ENCODE measurements at places on chromosomes 6 and 20.

DNA sequence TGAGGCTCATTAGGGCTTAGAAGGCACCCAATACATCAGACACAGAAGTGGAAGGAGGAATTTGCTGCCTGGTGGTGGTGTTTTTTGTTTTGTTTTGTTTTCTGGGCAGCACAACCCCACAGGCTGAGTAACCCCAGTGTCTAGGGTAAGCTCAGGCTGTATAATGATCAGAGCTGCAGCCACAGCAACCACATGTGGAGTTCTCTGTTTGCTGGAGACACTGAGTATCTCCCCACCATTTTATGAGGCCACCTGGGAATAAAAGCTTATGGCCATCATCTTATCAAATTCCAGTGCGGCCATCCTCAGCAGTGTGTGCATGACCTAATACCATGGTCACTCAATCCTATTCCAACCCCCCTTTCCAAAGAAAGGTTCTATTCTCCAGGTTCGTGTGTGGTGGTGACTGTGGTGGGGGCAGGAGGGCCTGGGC, 3.4 kb upstream of the DLL1 start:
- DNase-seq: no peak

DNA sequence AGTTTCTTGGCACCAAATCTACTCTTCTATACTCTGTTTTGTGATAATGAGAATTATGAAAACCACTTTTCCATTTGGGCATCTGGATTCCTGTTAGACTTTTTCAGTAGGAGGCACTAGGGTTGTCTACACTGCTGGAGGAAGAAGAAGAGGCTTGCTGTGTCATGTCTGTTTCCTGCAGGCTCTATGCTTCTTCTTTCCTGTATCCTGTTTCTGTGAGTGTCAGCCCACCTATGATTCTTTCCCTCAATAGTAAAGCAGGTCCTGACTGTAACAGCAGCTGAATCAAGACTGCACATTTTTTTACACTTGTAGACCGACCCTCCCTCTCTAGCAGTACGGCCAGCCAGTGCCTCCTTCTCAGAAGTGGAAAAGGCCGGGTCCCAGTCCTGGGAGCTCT, 603.9 kb downstream of the HDGFL1 start:
- no peak for DNase-seq

GRCh38 chr6:35668744-35669450, 19.8 kb downstream of the FKBP5 start:
- no peak for DNase-seq

DNA sequence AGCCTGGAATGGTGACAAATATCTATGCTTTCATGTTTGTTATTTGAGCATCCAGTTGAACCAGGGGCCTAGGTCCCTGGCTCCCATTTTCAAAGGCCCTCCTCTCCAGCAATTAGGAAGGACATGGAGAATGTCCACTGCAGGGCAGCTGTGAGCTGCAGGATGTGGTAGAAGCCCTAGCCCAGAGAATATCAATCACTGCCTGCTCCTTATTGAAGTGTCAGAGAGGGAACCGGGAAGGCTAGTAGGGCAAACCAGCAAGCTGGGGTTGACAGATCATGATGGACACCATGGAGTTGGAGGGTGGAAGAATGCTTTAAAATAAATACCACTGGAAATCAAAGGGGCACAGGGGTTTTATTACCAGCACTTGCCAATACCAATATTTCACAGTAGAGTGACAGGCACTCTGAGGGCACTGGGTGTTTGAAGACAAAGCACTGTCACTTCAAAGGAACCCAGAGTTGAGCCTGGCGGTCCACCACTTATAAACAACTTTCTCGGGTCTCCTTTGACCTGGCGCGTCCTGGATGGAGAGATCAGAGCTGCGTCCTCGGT, 47.7 kb downstream of the ZNF831 start:
- no peak for DNase-seq

DNA sequence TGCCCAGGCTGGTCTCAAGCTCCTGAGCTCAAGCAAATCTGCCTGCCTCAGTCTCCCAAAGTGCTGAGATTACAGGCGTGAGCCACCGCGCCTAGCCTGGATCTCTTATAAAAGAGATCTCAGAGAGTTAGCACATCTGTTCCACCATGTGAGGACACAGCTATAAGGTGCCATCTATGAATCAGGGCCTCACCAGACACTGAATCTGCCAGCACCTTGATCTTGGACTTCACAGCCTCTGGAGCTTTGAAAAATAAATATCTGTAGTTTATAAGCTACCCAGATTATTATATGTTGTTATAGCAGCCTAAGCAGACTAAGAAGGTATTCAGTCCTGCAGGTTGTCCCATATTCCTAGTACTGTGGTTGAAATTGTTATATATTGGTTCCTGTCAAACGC, 33.2 kb upstream of the SHLD1 start:
- DNase-seq: no peak

DNA sequence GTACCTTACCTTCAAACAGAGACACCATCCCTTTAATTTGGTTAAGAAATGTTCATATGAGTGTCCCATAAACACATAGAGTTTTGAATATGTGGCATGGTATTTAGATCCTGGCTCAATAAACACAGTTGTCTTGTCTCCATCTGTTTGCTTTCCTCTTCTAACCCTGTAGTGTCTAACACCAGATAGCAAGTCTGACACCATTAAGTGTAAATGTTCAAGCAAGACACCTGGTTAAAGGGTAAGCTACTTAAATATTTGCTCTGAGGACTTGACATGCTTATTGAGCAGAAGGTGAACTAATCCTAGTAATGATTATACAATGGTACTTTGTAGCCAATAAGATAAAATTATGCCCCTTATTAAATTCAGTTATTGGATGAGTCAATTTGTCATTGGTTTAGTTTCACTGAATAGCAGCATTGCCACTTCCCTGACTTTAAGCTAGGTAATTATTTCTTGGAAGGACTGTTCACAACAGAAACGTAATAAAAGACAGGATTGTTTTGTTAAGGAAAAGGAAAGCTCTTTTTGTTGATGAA, 26.9 kb upstream of the GOPC start:
- no peak for DNase-seq

- DNase-seq: no peak
Observed at GRCh38 chr6:166104107-166104506, 63.5 kb downstream of the TBXT start.

DNA sequence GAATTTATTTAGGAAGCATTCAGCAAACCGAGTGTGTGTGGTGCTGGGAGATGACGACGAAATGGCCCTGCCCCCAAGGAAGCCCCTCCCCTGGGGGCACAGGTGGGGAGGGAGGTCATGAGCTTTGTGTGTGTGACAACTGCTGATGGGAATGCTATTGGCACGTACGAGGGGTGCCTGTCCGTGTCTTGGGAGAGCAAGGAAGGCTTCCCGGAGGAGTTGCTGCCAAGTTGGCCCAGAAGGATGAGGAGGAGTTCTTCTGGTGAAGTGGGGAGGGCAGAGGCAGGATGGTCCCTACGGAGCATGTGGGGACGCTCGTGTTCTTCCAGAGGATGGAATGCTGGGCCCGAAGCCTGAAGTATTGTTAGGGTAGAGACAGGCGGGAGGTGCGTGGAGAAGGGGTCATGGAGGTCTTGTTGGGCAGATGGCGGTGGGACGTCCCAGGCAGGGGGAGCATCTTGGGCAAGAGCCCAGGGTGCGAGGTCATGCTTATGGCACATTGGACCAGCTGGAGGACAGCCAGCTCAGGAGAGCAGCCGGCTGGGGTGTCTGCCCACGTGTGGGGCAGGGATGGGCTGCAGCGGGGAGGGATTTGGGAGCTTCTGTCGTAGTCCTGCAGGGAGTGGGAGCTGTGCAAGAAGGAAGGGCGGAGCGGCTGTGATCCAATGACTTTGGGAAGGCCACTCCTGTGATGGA, 46.1 kb downstream of the SYNJ2 start:
- no peak for DNase-seq

GRCh38 chr6:151275566-151275965, 35.8 kb downstream of the AKAP12 start:
- DNase-seq: no peak

DNA sequence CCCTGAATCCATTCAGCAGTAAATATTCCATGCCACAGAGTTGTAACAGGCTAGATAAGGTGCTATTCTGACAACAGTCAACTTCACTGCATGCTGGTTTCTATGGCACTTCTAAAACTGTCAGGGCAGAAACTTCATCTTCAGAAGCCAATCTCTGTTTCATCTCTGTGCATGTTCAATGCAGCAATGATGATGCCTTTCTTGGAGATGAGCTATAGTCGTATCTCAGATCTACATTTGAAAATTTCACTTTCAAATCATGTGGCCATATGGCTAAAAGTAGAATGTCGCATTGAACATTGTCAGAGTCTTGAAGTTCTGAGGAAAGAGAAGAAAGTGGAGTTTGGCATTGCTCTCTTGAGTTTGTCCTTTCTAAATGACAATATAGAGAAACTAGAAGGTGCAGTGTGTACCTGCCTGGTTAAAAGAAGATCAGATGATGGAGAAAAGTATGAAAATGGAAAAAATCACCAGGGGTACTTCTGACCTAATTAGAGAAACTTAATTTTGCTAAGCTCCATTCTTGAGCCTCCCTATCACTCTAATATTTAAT, 49.0 kb upstream of the VSTM2L start:
- DNase-seq: no peak

DNA sequence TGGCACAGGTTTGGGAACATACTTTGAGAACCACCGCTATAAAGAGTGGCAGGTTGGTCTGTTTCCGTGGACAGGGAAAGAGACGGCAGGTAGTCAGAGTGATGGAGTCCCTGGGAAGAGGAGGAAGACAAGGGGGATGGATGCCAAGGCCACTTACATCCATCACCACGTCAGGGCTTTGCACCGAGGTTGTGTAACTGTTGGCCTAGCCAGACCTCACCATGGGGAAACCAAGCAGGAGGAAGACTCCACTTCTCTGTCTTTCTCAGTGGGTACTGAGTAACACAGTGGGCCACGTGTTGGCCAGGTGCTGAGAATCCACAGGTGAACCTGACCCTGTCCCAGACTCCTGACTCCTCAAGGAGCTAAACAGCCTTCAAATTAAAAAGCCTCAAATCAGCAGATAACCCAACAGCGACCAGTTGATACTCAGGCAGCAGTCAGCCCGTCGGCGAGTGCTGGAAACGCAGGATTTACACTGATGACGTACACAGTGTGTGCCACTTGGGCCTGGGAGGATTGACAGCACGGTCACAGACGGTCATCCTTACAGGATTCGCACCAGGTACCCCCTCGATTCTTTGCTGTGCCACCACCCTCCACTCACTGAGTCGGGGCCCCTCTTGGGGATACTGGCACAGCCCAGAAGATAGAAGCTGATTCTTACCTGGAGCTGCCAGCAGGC, 134.6 kb upstream of the SNX9 start:
- DNase-seq: no peak

GRCh38 chr20:956330-956951, 40.3 kb upstream of the ANGPT4 start:
- peak; percentile 50 for DNase-seq

DNA sequence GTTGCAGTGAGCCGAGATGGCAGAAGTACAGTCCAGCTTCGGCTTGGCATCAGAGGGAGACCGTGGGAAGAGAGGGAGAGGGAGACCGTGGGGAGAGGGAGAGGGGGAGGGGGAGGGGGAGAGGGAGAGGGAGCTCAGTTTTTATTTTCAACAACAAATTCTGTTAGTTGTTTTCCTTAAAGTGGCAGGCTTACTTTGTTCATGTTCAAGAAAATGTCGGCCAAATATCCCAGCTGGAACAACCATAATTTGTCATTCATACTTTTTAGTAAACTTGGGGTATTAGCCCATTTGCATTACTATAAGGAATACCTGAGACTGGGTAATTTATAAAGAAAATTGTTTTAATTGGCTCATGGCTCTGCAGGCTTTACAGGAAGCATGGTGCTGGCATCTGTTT, 2.5 kb upstream of the TULP4 start:
- no peak for DNase-seq

- DNase-seq: no peak
Observed at GRCh38 chr6:44264154-44265006, 971 bp downstream of the NFKBIE start.

- DNase-seq: no peak
Observed at GRCh38 chr20:44011251-44011940, 96.7 kb downstream of the TOX2 start.

DNA sequence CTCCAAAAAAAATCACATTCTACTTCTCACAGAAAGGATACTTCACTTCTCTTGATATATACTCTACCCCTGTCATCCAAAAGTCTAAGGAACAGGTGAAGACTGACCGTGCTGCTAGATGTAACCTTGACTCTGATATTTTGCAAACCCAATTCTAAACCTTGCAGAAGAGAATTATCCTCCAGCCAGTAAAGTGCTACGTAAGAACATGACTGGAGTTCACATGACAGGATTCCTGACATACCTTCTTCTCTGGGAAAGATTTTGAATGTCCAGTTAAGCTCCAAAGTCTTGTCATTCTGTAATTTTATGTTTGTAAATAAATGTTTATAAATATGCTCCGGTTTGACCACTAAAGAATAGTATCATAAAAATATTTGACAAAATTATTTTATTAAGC, 35.8 kb downstream of the BTBD9 start:
- DNase-seq: no peak

DNA sequence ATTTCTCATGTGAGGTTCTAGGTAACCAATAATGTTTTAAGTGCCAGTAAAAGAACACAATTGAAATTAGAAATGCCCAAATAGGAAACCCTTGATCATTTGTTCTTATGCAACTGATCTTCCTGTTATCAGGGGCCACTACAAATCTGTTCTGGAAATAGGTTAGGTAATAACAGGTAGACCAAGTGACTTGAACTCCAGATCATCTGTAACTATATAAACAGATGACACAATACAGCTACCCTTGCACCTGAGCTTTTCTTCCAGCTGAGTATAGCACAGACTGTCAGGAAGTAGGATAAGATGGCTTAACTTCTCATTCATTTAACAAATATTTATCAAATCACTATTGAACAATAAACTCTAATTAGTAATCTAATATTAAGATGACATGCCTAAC, 52.5 kb downstream of the MAN1A1 start:
- DNase-seq: no peak

DNA sequence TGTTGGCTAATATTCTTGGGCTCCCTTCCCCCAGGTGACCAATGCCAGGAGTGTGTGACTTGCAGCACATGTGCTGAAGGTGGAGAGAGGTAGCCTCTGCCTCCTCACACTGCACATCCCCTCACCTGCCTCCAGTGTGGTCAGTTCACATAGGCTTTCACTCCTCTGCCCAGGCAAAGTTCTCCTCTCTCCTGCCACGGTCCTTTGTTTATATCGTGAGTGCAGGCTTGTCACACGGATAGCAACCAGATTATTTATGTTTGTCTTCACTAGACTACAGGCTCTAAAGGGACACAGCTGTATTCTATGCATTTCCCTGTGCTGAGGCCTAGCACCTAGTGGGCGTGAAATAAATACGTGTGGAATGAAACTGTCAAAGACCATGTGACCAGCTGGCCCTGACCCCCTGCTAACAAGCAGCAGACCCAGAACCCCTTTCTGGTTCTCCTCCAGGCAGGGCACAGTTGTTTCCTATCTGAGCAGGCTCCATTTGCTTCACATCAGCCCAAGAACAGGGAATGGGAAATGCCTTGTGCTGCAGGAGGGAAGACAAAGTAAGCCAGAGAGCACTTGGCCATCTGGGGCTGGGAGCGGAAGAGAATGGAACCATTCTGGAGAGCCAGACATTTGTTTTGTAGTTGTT, 42.3 kb downstream of the UNC5CL start:
- DNase-seq: no peak

GRCh38 chr20:16457514-16457913, 115.7 kb downstream of the KIF16B start:
- DNase-seq: no peak

- DNase-seq: no peak
Observed at GRCh38 chr6:166907871-166908806, 48.2 kb downstream of the RNASET2 start.

GRCh38 chr20:49910340-49910706, 5.0 kb downstream of the SPATA2 start:
- no peak for DNase-seq

GRCh38 chr6:134172706-134173365, 120.4 kb upstream of the SLC2A12 start:
- DNase-seq: no peak
